ENCODE measurements at places on chromosomes 2 and 18. TPM values are rescaled to one million over a fixed set of nuclear protein-coding genes. Genes with fewer than 3 reads are reported as not detected.

DNA sequence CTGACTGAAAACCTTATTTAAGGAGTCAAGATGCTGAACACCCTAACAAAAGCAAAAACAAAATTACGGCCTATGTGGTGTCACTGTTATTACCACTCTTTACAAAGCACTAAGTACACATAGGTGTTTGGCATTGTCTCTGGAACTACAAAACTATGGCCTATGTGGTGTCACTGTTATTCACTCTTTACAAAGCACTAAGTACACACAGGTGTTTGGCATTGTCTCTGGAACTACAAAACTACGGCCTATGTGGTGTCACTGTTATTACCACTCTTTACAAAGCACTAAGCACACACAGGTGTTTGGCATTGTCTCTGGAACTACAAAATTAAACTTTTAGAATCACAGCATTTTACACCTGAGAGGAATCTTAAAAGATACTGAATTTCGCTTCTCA, 47.4 kb downstream of the SLC35F5 start:
- no peak for DNase-seq

- peak; percentile 44 for DNase-seq
These were observed 851 bp downstream of the EIF2AK3 start for GRCh38 chr2:88626171-88627054.

GRCh38 chr2:3519255-3520205, at the start of gene ADI1:
ADI1 (minus strand) TSS chr2:3519531; CDS start chr2:3519487, 44 bp downstream.
- DNase-seq = peak; percentile 30

DNA sequence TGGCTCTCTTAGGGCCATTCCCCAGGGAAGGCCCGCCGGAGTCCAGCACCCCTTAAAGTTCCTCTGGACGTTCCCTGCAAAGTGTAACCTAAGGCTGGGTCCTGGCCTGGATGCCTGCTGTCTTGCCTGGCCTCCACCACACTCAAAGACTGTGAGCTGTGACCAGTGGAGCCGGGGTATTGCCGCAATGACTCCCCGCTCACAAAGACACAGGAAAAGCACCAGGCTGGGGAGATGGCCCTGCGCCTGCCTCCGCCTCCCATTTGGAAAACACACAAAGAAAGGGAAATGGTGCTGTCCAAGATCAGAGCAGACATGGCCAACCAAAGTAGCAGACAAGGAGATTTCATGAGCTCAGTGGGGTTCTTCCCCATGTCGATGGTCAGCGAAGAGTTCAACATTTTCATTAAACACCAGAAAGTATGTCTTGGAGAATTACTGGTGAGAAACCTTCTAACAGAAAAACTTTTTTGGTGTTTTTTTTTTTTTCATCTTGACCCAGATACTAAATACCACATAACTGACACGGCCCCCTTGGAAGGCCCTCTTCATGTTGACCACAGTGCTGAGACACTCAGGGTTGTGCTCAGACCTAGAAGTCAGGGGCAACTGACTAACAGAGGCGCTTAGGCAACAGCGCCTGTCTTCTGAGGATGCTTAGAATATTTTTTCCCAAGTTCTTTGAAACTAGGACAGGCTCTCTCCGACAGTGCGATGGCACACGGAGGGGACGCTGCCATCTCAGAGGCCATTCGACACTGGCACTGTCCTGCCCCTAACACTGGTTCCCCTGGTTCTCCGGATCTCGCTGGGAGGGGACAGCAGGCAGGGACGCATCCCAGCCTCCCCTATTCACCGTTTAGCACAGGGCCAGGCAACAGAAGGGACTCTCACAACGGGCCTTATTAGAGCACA, 226.4 kb upstream of the ID2 start:
- DNase-seq = no peak

DNA sequence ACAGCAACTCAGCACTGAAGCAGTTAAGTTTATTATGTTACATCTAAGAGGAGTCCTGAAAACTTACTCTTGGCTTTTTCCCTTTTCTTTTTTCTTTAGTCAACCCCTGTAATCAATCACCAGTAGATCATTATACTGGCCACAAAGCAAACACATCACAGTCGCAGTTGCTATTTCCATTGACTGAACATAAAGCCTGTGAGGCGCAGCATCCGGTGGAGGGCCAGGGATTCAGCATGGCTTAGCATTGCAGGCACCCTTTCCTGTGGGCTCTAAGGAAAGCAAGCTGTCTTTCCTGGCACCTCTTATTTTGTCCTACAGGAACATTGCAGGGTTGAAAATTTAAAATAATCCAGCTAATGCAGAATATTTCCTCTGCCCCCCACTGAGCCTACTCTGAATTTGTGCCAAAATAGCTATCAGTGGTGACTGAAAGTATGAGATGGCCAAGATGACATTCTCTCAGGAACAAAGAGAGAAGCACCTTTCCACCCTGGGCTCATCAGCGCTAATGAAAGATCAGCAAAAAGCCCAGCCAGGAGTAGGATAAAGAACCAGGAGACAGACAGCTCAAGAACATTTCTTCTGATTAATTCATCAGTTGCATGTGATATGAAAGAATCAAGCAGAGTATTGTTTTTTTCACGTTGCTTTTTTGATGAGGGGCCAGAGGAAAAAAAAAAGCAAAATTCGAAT, 85.3 kb upstream of the SULT1C3 start:
- DNase-seq = no peak

- no peak for DNase-seq
These were observed 7.6 kb downstream of the FAM168B start for GRCh38 chr2:131085646-131086045.

- peak; percentile 30 for DNase-seq
These were observed 19.2 kb downstream of the DAW1 start for GRCh38 chr2:227890495-227891079.

DNA sequence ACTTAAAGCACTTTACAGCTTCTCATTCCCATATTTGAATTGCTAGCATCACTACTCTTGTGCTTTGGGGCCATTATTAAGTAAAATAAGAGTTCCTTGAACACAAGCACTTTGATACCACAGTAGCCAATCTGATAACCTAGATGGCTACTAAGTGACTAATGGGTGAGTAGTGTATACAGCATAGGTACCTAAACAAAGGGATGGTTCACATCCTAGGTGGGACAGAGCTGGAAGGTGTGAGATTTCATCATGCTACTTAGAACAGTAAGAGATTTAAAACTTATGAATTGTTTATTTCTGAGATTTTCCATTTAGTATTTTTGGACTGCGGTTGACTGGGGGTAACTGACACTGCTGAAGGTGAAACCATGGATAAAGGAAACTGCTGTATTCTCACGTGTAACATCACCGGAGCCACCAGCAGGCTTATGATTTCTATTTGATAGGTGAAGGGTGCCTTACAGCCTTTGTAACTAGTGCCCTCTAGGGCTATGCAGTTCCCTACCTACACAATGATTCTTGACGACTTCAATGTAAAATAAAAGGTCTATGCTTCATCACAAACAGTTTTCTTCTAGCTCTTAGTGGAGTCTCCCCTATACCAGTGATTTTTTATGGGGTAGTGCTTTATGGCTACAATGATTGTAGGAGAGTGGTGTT, 22.1 kb upstream of the CRIM1 start:
- DNase-seq = no peak

GRCh38 chr2:33160191-33160590, 213.4 kb downstream of the LTBP1 start:
- DNase-seq = no peak

DNA sequence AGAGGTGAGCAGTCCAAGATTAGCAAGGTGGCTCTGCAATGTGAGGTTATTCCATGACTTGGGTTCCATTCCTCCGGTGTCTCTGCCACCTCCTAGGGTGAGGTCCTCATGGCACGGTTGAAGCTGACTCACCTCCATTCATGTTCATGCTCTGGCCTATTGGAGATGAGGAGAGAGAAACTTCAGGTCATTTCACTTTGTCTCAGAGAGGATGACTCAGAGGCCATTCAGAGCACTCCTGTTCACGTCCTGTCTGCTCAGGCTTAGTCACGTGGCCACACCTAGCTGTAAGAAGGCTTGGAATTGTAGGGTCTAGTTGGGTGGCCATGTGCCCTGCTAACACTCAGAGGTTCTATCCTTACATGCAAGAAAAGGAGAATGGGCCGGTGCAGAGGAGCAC, 67.5 kb upstream of the MBOAT2 start:
- no peak for DNase-seq

DNA sequence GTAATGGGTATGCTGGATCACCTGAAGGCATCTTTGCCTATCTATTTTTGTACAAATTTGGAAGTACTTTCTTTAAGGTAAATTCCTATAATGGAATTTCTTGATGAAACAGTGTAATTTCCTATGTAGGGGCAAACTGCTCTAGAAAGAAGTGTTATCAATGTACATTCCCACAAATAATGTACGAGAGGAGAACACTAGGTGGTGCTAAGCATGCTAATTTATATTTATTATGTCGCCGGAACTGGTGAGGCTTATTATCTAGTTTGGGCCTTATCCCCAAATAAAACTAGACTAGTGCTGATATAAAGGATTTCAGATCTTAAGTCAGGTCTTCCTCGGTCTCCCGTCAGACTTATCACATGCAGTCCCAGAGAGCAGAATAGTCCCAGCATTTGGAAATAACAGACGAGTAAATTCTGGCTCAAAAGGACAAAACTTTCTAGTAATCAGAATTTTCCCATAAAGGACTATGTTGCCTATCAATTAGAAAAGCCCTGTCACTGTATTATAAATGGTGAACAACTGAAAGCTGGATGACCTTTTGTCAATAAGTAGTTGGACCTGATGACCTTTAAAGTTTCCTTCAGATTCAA, 86.9 kb upstream of the RBBP8 start:
- DNase-seq = peak; percentile 30

DNA sequence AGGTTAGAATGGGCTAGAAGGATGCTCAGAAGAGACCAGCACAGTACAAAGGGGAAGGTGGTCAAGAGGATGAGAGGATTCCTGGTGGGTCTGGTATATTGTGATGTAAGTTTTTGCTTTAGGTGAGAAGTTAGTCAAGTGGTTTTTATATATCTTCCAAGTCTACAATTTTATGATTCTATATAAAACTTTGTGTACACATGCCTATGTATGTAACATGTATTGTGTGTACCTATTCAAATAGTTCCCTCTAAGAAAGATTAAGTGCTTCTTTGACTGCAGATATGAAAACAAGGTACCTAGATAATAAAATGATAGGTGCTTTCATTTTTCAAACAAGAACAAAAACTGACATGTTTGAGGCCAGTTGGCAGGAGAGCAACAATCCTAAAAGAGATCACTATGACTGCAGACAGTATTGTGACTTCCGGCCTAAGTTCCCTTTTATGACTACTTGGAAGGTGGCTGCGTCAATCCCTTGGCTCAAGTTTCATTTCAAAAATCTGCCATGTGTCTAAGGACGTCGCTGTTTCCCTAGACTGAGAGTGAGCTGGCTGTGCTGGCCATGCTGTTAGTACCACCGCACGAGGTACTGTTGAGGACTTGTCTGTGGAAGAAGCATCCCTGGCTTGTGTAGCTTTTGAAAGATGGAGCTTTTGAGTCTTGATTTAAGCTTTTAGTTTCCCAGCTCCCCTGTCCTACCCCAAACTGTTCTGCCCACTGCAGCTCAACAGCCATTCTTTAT, 123.1 kb downstream of the PRPF40A start:
- DNase-seq = no peak

- DNase-seq = peak; percentile 36
These were observed at the start of gene THUMPD2 for GRCh38 chr2:39778775-39779340. THUMPD2 (minus strand) TSS chr2:39779258; CDS start chr2:39779239, 19 bp downstream.

GRCh38 chr2:108171657-108172056, 68.1 kb upstream of the SULT1C3 start:
- no peak for DNase-seq

- DNase-seq = no peak
These were observed 5.9 kb downstream of the ASXL3 start for GRCh38 chr18:33583901-33584300.

DNA sequence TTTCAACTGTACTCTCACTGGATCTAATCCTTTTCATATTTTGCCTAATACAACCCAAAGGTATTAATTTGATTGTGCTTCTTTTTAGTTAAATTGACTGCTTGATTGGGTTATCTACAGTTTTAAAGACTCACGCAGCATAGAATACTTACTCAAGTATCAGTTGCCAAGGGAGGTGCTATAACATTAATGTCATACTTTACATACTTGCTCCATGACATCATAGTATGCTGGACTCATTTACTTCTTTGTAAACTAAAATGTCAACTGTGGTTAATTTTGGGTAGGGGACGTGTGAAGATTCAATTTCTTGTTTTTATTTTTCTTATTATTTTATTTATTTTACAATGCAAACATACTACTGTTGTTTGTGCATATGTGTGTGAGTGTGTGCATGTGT, 716.2 kb upstream of the VRK2 start:
- no peak for DNase-seq

DNA sequence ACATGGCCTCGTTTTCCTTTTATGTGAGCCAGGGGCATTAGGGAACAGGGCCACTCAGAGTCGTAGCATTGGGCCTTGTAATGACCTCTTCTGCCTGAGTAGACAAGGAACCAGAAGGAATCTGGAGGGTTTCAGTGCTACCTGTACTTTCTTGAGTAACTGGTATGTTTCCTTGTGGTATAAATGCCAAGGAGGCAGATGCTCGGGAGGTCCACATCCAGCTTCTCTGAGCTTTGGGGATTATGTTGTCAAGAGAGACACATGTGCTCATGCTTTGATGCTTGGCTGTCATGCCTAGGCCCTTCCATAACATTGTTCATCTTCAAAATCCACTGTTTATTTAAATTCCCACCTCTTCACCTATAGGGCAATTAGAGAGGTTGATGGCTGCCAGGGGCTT, 26.3 kb downstream of the FOSL2 start:
- DNase-seq = no peak

DNA sequence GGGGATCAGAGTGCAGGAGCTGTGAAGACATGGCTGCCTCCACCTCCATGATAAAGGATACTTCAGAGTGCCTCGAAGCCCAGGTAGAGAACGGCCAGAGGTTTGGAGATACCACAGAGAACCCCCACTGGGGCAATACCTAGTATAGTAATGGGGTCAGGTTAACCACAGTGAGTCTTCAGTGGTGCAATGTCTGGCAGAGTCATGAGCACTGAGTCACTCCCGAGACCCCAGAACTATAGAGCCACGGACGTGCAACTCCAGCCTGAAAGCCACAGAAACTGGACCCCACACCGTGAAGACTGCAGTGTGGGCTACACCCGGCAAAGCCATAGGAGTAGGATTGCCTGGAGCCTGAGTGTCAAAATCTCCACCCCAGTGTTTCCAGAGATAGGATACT, 746.6 kb downstream of the CBLN2 start:
- DNase-seq = no peak

DNA sequence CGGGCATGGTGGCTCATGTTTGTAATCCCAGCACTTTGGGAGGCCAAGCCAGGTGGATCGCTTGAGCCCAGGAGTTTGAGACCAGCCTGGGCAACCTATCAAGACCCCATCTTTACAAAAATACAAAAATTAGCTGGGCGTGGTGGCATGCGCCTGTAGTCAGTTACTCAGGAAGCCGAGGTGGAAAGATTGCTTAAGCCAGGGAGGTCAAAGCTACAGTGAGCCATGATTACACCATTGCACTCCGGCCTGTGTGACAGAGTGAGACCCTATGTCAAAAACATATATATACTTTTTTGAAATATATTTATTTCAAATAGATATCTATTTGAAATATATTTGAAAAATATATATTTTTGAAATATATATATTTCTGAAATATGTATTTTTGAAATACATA, 10.9 kb downstream of the OSBPL1A start:
- no peak for DNase-seq

The XPO1 gene
- 139 TPM for total RNA-seq

The GALNT3 gene
- under 0.01 TPM for total RNA-seq

The SLC9A2 gene
- total RNA-seq = not detected

The HOXD8 gene
- 20.9 TPM for total RNA-seq

The ALPP gene
- total RNA-seq = not detected

The RESP18 gene
- total RNA-seq = not detected

The LRRTM4 gene
- total RNA-seq = not detected

The TNS1 gene
- 21.1 TPM for total RNA-seq

The CCDC178 gene
- 0.51 TPM for total RNA-seq

The LYG2 gene
- total RNA-seq = not detected

The KRTCAP3 gene
- 0.38 TPM for total RNA-seq

All from dermis microvascular lymphatic vessel endothelial cell (primary cell).